ENCODE measurements at places on chromosomes 3 and 15. TPM values are rescaled to one million over a fixed set of nuclear protein-coding genes. Genes with fewer than 3 reads are reported as not detected.

The CCDC174 gene
- 20.0 TPM for total RNA-seq

The TMEM207 gene
- total RNA-seq, result not detected

The UBAP1L gene
- 3.2 TPM for total RNA-seq

The CYP8B1 gene
- total RNA-seq, result not detected

The ZNF662 gene
- 7.7 TPM for total RNA-seq

The MYO5C gene
- total RNA-seq, result 73.9 TPM

The AHSG gene
- total RNA-seq, result not detected

- DNase-seq, result no peak
Observed at GRCh38 chr3:97823046-97824004, 1.5 kb downstream of the CRYBG3 start.

DNA sequence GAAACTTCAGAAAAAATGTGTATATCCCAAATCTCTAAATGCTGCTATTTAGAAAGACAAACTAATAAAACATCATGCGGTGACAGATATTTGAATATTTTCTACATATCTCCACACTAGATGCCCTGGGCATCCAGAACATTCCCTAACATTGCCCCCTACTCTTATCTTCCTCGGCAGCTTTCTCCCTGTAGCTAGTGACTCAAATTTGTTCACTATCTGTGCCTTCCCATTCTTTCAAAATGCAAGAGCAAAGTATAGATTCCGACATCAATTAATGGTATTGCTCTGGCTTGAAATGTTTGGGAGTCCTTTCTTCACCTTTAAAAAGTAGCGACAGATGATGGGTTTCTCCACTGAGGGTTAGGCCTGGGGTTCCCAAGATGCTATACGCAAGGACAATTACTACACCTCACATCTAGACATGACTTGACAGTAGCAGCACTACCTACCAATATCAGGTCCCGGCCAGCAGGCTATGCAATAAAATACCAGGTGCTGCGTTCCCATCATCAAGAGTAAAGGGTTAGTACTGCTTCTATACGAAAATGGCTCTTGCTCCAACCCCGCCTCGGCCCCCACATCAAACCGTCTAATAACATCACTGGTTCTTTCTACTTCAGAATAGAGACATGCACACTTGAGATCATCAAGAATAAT lies 631 bp downstream of the UBR1 start:
- DNase-seq, result peak; percentile 35

GRCh38 chr3:186529201-186529999 lies 14.8 kb downstream of the CRYGS start:
- DNase-seq, result no peak

GRCh38 chr15:101497484-101498034 lies 8.1 kb upstream of the PCSK6 start:
- no peak for DNase-seq

GRCh38 chr3:20648921-20649381 lies 462.9 kb upstream of the SGO1 start:
- no peak for DNase-seq

- DNase-seq, result peak; percentile 60
Observed at GRCh38 chr3:169813757-169814517, 1.2 kb upstream of the LRRC34 start.

- no peak for DNase-seq
Observed at GRCh38 chr3:116264546-116265319, 180.6 kb downstream of the LSAMP start.

GRCh38 chr15:98904544-98904943 lies 103.0 kb downstream of the PGPEP1L start:
- DNase-seq, result no peak

DNA sequence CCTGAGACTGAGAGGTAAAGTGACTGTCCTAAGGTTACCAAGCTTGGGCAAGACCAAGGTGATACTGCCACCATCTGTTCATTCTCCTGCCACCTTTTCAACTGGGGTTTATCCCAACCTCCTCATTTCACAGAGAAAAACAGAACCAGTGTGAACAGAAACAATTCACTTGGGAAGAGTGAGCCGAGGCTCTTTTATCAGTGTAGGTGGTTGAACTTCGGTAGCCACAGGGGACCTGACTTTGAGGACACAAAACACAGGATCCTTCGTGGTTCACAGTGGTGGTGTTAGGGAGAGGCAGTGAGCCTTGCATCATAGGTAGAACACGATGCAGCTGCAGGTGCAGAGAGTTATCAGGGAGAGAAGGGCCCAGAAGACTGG lies 72.8 kb upstream of the ICE2 start:
- DNase-seq, result no peak

DNA sequence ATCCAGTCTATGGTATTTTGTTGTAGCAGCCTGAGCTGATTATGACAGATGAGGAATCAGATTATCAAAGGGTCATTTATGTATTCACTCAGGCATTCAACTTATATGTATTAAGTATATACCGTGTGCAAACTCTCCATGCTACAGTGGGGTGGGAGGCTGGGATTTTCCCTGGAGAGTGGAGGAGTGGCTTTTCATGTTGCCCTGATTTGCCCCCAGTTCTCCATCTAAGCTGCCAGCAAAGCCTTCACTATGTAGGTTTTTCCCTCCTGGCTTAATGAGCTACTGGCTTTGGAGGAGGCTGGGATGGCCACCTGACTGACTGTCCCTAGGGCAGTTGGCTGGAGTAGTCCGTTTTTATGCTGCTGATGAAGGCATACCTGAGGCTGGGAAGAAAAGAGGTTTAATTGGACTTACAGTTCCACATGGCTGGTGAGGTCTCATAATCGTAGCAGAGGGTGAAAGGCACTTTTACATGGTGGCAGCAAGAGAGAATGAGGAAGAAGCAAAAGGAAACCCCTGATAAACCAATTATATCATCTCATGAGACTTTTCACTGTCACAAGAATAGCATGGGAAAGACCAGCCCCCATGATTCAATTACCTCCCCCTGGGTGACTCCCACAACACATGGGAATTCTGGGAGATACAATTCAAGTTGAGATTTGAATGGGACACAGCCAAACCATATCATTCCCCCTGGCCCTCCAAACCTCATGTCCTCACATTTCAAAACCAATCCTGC lies 253.9 kb downstream of the RPLP1 start:
- DNase-seq, result no peak

GRCh38 chr15:26580943-26581342 lies 191.9 kb downstream of the GABRB3 start:
- no peak for DNase-seq

DNA sequence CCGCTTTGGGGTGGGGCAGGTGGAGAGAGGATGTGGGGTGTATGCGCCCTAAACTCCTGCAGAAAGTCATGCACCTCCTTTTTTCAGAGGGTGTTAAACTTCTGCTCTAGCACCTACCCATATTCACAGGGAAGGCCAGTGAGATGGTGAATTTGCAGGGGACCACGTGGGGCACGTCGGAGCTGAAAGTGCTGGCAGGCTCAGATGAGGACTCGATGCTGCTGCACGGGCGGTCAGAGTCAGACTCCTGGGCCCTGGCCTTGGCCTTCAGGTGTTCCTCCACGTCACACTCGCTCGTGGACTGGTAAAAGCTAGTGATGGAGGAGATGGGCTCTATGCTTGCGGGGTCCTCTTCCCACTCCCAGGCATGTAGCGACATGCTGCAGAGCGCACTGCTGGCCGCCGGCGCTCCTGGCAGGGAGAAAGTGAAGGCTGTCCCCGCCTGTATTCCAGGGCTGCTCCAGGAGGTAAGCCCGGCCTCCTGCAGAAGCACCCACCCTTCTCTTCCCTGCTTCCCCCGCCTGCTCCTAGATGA lies 883 bp downstream of the CFAP92 start:
- DNase-seq, result peak; percentile 8

GRCh38 chr15:69576035-69576526 lies 123.5 kb downstream of the RPLP1 start:
- peak; percentile 81 for DNase-seq

DNA sequence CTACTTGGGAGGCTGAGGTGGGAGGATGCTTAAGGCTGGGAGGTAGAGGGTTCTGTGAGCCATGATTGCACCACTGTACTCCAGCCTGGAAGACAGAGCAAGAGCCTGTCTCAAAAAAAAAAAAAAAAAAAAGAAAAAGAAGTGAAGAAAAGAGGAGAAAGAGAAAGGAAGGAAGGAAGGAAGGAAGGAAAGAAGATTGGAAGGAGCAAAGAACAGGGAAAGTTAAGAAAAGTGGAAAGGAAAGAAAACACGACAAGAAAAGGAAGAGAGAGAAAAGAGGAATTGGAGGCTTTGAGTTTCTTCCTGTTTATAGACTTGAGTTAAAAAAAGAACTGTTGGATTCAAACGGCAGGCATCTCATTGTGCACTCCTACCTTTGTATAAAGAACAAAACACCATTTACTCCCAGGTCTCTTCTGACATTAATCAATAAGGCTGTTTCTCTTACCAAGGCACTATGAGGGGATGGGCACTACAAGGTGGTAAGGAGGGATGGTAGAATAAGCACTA lies 73.5 kb downstream of the EDEM1 start:
- no peak for DNase-seq

DNA sequence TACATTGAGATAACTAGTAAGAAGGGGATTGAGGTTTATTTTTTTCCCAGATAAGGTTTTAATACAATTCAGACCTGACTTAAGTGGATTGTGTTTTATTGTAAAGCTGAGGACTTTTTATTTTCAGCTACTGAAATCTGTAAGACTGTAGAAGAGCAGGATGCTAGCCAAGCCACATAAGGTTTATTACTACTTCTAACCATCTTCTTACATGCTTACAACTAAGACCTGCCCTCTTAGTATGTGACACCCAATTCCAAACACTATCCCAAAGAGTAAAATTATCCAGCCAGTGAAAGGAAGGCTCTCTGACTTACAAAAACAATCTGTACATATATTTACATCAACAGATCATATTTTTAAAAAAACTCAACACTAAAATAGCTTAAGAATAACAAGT lies 564.5 kb upstream of the NAALADL2 start:
- DNase-seq, result no peak

GRCh38 chr3:160885791-160886286 lies 129.8 kb downstream of the PPM1L start:
- DNase-seq, result peak; percentile 73

GRCh38 chr3:56783644-56784447 lies 17.9 kb downstream of the ARHGEF3 start:
- DNase-seq, result peak; percentile 55

- DNase-seq, result no peak
Observed at GRCh38 chr3:4656626-4657328, 163.6 kb downstream of the ITPR1 start.

DNA sequence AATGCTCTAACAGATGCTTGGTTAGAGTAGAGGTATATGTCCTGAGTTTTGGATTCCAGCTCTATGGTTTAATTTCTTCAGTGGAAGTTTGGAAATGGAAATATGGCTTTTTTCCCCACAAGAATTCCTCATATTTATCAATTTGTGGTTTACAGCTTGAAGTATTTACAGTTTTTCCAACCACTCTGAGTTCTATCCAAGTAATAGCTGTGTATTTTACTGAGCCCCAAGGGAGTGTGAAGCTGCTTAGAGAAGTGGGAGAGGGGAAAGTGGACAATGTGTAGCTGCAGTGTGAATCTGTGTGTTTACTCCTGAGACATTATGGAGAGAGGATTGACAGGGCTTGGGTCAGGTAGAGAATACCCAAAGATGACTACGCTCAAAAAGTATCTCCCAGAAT lies 54.5 kb downstream of the NEK11 start:
- DNase-seq, result no peak

DNA sequence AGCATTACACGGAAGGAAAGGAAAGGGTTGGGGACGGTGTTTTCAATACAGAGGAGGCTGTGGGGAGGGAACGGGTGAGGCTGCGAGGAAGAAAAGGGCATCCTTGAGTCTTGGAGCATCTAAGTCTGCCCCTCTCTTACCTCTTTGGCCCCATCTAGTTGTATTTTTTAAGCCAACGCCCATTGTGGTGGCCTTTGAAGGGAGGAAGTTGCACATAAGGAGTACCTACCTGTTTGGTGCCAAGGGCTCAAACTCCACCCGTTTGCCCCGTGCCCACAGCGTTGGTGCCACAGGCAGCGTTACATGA lies 146.1 kb upstream of the UMPS start:
- no peak for DNase-seq

GRCh38 chr15:95604634-95605036 lies 725.9 kb upstream of the NR2F2 start:
- no peak for DNase-seq

GRCh38 chr3:31172336-31172735 lies 277.9 kb upstream of the GADL1 start:
- no peak for DNase-seq

DNA sequence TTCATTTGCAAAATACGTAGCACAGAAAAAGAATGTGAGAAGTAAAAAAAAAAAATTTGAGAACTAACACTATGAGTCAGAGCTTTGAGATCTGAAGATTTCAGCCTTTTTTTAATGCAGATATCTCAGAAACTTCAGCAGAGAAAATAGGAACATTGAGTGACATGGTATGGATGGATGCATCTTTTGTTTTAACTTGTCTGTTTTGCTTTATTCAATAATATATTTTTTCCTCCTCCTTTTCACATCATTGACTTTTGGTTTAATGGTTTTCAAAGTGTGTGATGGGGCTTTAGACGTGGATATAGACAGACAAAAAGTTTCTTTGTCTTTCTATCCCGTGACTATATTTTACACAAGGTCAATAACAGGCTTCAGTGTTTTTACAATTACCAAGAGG lies 426.7 kb upstream of the FRG2C start:
- DNase-seq, result no peak

GRCh38 chr15:101179341-101180153 lies 72.3 kb downstream of the CHSY1 start:
- DNase-seq, result no peak

GRCh38 chr3:36900474-36901443 lies 44.1 kb downstream of the TRANK1 start:
- no peak for DNase-seq
